ENCODE measurements at places on chromosomes 12 and 14.

DNA sequence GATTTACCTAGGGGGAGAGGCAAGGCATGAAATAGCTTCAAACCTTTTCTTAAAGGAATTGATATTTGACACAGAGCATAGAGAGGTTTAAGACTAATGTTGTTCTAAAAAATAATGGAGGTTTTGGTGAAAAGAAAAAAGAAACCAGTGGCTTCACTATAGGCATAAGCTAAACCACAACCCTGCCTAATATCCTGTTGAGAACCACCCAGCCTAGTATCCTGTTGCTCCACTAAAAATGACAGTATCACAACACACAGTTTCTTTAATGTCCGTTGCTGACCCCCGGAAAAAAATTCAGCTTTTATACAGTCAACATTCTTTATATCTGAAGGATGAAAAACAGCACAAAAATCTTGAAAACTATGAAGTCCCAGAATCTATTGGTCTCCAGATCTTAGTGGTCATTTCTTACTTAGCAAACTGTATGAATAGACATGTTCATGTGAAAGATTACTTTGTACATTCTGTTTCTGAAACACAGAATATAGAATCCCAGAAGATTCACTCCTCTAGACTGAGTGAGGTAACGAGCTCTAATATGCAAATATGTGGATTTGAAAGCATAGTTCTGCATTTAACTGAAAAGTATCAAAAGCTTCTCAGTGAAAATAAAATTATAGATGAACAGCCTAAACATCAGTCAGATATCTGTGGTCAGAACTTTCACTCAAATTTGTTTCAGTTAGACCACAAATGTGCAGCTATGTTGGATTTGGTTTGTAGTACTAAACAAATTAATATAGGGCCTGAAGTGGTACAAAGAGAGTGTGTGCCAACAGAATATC is 40.5 kb downstream of the GALC start:
- DNase-seq, result no peak

GRCh38 chr12:113289361-113289760 is 45.5 kb downstream of the SLC8B1 start:
- no peak for DNase-seq

- no peak for DNase-seq
Measured at GRCh38 chr12:127685931-127686330, 581.0 kb upstream of the TMEM132C start.

- no peak for DNase-seq
Measured at GRCh38 chr14:69710378-69710777, 56.6 kb upstream of the SRSF5 start.

DNA sequence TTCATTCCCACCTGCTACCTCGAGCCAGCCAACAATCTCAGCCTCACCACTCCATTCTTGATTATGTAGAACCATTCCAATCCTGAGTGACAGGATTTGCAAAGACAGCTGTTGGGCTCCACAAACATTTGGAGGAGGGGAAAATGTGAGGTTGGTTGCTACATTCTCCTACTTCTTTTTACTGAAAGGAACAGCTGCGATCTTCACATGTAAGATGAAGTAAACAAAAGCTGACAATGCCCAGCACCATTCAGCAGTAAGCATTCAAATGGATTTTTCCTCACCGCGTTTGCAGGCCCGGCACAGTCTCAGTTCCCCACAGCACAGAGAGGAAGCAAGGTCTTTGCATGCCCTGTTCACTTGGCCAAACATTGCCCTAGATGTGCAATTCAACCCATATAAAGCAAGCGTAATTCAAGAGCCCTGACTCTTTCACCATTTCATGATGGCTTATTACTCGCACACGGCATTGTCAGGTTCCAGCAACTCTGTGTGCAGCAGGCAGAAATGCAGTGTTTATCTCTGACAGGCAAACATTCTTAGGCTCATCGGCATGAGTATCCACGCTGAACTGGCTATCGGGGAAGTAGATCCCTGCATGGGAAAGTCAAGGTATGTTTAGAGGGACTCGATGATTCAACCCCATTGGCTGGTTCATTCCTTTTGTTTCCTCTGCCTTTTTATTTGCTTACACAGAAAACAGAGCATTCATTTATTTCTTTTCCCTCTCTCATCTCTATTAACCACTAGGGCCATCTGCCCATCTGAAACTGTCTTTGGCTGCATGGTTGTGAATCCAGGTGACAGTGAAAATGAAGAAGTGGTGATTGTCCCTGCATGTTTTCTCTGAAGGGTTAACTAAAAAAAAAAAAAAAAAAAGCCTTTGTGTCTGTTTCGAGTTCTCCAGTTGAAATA is 236.1 kb upstream of the PLEKHG7 start:
- DNase-seq, result no peak

- DNase-seq, result peak; percentile 79
Measured at GRCh38 chr12:57583008-57583831, 7.8 kb upstream of the PIP4K2C start.

GRCh38 chr14:38209572-38210557 is 2.2 kb downstream of the SSTR1 start:
- DNase-seq, result no peak

- no peak for DNase-seq
Measured at GRCh38 chr12:59005193-59005955, 85.1 kb upstream of the LRIG3 start.

- DNase-seq, result no peak
Measured at GRCh38 chr12:26961803-26962202, 23.5 kb downstream of the FGFR1OP2 start.

GRCh38 chr12:47751561-47751960 is 7.1 kb downstream of the RAPGEF3 start:
- DNase-seq, result no peak

GRCh38 chr14:21874946-21875345 is 201.3 kb upstream of the OR4E1 start:
- no peak for DNase-seq

- no peak for DNase-seq
Measured at GRCh38 chr12:53709671-53710070, 17.6 kb downstream of the CALCOCO1 start.

GRCh38 chr12:100984796-100985195 is 190.2 kb downstream of the ANO4 start:
- no peak for DNase-seq

- no peak for DNase-seq
Measured at GRCh38 chr12:125125271-125125670, 60.0 kb downstream of the AACS start.

DNA sequence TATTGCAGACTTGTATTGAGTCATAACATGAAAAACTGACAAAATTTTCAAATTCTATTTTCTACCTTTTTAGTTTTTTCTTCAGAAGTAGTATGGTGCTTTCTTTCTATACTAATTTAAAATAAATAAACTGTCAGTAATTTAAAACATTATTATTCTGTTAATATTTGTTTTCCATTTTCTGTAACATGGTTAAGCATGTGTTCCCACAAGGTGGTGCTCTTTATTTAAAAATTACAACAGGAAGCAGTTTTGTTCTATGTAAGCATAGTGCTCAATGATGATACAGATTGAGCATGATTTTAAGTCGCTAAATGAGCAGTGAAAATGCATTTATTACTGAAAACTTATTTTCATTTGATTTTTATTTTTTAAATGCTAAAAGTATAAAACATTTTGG is 114.6 kb downstream of the PPFIA2 start:
- no peak for DNase-seq

GRCh38 chr14:25381498-25381897 is 331.6 kb upstream of the STXBP6 start:
- DNase-seq, result no peak

- no peak for DNase-seq
Measured at GRCh38 chr12:115412831-115413230, 728.9 kb upstream of the TBX3 start.

- no peak for DNase-seq
Measured at GRCh38 chr14:90535556-90536090, 138.8 kb downstream of the CALM1 start.

- DNase-seq, result no peak
Measured at GRCh38 chr14:99257673-99258221, 14.2 kb downstream of the BCL11B start.

- DNase-seq, result no peak
Measured at GRCh38 chr12:115230606-115231005, 546.6 kb upstream of the TBX3 start.

DNA sequence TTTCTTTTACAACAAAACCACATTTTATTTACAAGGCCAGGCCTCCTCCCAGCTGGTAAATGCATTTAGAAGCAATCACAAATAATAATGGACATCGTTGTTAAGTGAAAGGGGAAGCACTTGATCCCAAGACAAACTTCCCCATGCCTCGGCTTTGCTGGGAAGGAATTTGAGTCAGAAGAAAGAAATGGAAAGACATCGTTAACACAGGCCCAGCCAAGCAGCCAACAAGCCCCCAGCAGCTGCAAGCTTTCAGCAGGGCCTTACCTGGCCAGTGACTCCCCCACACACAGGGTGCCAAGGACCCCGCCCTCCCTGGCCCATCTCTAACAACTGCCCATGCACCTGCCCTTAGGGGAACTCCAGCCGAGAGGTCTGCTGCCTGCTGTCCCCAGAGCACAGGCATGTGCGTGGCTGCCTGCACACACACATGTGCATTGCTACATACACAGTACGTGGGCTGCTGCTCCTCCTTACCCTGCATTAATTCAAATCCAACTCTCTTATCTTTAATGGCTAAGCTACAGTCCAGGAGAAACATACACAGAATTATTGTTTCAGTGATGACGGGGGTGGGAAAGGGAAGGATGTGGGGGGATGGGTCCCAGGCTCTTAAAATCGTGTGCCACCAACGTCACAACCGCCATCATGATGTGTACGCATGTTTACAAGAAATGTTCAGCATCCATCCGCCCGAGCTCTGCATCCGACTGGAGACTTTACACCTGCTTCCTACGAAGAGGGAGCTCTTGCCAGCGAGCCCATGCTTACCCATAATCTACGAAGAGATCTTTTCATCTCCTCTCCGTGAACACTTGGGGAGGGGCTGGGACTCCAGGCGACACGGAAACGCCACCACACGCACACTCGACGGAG is 9.8 kb downstream of the BCL11B start:
- peak; percentile 76 for DNase-seq

GRCh38 chr14:100138082-100138787 is 21.2 kb downstream of the DEGS2 start:
- DNase-seq, result no peak

- no peak for DNase-seq
Measured at GRCh38 chr12:10272467-10272866, 35.2 kb upstream of the KLRD1 start.

DNA sequence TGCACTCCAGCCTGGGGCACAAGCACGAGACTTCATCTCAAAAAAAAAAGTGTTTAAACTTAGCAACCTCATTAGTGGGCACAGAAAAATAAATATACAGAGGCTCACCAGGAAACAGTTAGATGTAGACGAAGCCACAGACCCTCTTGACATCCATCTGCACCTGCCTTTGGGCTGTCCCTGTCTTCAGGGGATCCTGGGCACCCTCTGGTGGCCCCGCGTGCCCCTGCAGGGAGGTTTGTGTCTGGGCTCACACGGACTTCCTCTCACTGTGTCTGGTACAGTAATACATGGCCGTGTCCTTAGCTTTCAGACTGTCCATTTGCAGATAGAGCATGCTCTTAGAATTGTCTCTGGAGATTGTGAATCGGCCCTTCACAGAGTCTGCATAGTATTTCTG is 916.5 kb downstream of the TMEM121 start:
- DNase-seq, result peak; percentile 46

DNA sequence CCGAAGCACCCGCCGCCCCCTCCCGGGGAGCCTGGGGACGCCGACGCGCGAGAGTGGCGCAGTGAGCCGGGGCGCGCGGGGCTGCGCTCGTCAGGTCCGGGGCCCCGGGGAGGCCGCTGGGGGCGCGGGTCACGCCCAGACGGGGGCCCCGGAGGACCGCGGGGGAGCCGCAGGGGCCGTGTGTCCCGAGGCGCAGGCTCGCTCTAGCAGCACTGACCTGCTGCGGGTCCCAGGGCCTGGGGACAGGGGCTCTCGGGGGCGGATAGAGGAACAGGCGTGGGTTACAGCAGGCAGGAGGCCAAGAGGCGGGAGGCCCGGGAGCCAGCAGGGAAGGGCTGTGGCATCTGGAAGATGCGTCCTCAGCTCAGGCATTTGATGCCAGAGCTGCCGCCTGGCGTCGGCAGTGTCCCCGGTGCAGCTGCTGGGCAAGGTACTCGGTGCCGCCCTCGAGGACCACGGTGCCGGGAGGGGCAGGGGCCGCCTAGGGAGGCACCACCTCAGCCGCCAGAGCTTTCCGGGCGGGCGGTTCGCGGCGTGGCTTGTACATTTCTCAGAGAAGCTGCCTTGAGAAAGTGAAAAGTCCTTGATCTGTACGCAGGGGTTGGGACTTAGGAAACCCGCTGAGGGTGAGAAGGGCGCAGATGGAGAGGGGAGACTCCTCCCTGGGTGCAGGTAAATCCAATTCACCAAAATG is 1.2 kb downstream of the WNT5B start:
- DNase-seq, result peak; percentile 16

Measured in stimulated activated CD4-positive, alpha-beta T cell treated with anti-CD3 and anti-CD28 coated beads, Interleukin-4, amount 100 ng/mL, for 24 hours (primary cell).